ENCODE measurements at places on chromosomes 4 and X.

- no peak for DNase-seq
Observed at GRCh38 chr4:166838975-166839614, 395.2 kb downstream of the SPOCK3 start.

GRCh38 chr4:179472164-179472563 is 2029.9 kb upstream of the AGA start:
- DNase-seq = no peak

DNA sequence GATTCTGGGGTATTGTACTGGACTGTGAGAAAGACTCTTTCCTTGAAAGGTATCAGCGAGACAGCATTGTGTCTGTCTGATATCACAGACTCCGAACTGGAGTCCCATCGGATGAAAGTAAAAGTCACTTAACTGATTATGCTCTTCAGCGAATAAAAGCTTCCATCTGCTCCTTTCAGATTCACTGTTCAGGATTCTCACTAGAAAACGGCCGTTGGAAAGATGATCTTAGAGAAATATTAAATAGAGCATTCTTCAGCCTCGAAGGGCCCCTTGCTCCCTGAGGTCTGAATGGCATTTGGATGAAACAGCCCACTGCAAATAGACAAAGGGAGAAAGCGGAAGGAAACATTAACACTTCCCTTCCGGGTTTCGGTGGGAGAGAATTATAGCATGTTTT is 416.2 kb upstream of the PRKX start:
- DNase-seq = no peak

DNA sequence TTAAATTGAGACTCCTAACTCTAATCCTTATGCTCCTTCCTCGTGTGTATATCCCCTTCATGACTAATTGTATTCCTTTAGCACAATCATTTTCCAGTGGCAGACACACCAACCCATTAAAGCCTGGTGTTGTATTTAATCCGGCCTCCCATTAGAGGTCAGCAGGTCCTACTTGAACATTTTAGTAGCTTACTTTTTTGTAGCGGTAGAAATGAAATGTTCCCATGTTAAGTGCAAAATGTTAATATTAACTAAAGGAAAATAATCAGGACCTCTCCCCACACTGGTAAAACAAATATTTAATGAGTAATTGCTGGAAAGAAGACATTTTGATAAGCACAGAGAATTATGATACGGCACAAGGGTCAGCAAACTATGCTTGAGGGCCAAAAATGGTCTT is 3.4 kb downstream of the RAB33B start:
- no peak for DNase-seq

DNA sequence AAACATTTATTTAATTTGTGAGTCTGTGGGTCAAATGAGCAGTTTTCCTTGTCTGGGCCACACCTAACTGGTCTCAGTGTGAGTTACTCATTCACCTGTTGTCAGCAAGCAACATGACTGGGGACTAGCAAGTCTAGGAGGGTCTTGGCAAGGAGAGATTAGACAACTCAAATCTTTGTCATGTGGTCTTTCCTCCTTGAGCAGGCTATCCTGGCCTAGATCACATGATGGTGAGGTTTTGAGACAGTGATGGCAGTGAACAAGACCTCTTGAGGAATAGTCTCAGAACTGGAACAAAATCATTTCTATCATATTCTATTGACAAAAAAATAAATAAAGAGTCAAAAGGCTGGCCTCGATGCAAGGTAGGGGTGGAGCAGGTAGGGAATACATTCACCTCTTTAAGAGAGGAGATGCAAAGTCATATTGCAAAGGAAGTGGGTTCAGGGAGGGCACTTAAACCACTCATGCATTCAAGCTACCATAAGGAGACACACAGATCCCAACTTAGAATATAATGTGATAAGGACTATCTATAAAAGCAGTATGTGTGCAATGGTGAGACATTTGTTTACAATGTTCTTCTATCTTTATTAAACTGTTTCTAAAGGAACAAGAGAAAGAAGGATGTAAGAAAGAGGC is 135.7 kb downstream of the ZNF330 start:
- DNase-seq = no peak

- peak; percentile 1 for DNase-seq
Observed at GRCh38 chrX:19372170-19372546, 28.4 kb downstream of the PDHA1 start.

- DNase-seq = no peak
Observed at GRCh38 chr4:14877246-14878225, 124.7 kb upstream of the CPEB2 start.

- no peak for DNase-seq
Observed at GRCh38 chr4:145451895-145452294, 29.8 kb upstream of the SMAD1 start.

DNA sequence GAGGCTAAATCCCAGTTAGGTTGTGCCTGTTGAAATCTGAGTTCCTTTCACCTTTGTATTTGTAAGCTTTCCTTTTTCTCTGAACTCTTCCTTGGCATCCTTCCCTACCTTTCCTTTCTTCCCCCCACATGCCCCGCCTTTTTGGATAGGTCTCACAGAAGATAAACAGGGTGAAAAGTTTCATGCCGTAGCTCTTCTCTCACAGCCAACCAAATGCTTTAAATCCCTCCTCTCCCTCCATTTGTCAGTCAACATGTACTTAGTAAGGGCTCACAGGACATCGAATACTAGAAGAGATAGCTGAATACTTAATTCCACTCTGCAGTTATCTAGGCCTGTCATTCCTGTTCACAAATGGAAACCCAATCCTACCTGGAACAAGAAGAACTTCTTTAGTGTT is 107.1 kb upstream of the BMPR1B start:
- no peak for DNase-seq

DNA sequence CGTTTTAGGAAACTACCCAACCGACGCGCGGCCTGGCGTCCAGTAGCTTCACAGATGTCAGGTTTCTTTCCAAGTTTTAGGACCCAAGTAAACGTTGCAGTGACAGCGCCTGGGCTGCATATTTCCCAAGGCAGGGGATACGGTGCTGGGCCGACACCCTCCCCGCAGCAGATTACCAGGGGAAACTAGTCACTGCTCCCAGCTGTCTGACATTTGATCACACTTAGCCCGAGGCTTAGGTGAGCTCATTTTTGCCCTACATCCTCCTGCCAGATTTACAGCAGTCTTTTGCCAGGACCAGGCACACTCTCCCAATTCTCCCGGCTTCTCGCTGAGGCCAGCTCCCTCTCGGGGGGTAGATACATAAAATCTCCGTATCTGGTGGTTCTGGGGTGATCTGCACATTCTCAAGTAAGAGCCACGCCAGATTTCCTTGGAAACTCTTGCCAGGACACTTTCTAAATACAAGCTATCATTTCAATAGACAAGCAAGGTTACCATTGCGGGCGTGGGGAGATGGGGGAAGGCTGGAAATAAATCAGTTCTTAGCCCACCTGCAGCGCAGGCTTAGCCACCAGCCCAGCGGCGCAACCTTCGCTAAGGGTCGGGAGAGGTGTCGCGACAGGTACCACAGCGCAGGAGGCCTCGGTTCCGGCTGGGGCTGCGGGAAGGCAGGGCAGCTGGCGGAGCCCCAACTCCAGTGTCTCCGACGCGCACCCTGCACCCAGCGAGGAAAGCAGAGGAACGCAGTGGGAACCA is 2.5 kb upstream of the SOX3 start:
- DNase-seq = no peak

GRCh38 chr4:153221783-153222706 is 17.8 kb downstream of the TRIM2 start:
- no peak for DNase-seq

GRCh38 chrX:1360171-1360570 is 23.6 kb downstream of the IL3RA start:
- no peak for DNase-seq

DNA sequence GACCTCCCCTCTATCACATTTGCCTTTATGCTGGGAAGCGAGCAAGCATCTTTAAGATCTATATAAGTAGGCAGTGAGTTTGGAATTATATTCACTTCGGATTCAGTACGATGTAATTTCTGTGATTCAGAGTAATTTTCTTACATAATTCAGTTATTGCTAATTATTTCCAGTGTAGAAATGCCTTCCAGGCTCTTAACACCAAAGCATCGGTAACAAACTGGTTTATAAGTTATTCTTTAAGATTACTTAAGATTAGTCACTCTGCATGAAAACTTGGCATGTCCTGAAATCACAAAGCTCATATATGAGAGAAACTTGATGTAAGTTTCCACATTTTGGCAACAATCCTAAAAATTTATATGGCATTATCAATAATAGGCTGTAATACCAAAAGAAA is 120.8 kb downstream of the ADAMTS3 start:
- DNase-seq = no peak

- no peak for DNase-seq
Observed at GRCh38 chr4:30056016-30056766, 664.0 kb upstream of the PCDH7 start.

DNA sequence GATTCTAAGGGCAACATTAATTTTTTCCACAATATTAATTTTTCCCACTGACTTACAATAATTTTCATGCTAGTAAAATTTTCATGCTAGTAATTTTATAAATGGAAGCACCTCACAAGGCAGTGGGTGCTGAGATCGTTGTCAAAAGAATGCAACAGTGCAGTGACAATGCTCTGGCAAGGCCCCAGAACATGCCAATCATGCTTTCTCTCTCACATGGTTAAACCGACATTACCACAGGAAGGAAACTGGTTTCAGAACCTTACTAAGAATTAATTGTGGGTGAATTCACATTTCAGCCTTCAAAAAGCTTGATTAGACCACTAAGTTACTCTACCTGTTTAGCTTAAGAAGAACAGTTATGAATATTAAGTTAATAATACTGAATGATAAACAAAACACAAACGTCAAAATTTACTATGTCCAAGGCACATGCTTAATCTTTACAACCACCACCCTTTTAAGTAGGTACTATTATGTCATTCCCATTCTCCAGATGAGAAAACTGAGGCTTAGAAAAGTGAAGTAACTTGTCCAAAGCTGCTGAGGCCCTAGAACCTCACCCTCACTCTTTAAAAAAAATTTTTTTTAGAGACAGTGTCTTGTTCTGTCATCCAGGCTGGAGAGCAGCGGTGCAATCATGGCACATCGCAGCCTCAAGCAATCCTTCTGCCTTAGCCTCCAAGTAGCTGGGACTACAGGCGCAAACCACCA is 10.0 kb upstream of the OPHN1 start:
- no peak for DNase-seq

GRCh38 chrX:131812847-131813825 is 210.0 kb upstream of the STK26 start:
- DNase-seq = no peak

DNA sequence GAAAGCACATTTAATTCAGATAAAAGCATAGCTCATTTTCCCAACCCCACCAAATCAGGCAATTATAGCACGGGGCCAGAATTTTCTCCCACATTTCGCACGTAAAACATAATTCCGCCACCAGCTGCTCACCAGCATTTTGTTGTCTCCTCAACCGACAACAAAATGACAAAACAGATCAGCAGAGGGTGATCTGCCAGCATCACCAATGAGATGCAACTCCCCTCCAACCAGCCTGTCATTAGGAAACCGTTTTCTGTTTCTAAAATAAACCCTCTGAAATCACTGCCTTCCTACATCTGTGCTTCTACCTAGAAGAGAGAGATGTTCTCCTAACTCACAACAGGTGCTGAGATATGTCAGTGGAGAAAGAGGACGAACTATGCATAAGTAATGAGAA is 654.8 kb upstream of the CPEB2 start:
- no peak for DNase-seq

GRCh38 chrX:66035667-66036066 is 4.2 kb downstream of the VSIG4 start:
- DNase-seq = no peak

DNA sequence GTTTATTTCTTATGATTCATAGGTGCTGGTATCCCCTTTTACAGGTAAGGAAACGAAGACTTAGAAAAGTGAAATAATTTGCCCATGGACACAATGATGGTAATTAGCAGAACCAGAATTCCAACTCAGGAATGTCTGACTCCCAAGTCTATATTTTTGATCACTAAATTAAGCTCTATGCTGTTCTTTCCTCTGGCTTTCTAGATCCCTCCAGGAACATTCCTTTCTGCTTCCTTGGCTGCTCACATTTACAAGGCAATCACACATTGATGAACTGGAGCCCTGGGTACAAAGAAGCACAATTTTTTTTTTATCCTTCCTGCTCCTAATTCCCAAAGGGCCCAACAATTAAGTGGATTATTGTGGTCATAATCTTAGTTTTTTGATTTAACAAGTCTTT is 7.0 kb upstream of the CDKN2AIP start:
- no peak for DNase-seq

GRCh38 chr4:24160358-24160757 is 270.5 kb upstream of the PPARGC1A start:
- DNase-seq = no peak

GRCh38 chr4:152591876-152592275 is 56.0 kb upstream of the FBXW7 start:
- no peak for DNase-seq

DNA sequence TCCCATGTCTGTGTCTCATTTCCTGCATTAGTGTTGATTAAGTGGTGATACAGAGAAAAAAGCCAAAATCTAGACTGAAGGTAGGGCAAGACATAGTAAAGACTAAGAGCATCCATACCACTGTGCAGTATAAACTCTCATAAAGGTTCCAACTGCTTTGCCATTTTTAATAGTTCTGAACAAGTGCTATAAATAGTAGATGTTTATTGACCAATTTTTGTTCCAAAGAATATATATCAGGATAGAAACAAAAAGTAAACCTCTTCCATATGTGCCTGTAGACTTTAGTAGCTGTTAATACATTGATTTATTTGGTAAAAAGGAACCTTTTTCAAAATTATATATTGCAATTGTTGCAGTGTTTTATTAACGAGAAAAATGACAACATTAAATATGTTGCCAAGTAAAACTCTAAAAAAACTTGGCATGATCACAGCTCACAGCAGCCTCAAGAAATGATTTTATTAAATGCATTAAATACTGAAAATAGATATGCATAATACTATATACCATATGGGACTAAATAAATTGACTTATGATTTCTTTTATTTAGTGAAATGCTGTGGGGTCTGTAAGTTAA is 22.3 kb upstream of the AASDH start:
- DNase-seq = no peak

DNA sequence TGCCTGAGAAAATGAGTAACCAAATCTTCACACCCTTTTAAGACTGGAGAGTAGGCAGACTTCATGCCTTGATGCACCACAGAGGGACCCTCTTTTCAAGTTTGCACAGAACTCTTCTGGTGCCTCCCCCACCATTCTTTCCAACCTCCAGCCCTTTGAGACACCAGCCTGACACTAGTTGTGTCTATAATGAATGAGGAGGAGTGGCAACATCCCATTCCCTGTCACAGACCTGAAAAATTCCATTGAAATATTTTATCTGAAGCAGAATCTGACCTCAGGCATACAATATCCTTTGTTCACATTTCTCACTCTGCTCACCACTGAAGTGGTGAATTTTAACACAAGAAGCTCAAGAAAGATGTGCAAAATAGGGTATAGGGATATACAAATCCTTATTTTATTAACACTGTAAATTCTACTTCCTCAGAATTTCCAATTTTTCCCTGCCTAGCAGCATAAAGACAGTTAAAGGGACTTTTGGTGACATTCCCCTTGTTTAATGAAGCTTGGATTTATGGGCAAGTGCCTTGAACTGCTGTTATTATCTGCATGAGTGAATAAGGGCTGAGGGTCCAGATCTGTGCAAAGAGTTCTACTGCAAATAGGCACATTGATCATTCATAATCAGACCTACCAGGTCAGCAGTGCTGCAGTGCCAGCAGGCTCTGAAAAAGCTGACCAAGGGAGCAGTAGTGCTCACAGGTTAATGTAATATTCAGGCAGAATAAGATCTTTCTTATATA is 149.9 kb upstream of the PAQR3 start:
- no peak for DNase-seq

GRCh38 chr4:147772459-147772969 is 40.6 kb downstream of the ARHGAP10 start:
- DNase-seq = no peak

- no peak for DNase-seq
Observed at GRCh38 chr4:146450524-146450923, 71.2 kb downstream of the SLC10A7 start.

Measured in DMS79 (cell line).